Uterus (tissue), 4 donors: ENCODE measurements at places on chromosomes 16 and 17.

DNA sequence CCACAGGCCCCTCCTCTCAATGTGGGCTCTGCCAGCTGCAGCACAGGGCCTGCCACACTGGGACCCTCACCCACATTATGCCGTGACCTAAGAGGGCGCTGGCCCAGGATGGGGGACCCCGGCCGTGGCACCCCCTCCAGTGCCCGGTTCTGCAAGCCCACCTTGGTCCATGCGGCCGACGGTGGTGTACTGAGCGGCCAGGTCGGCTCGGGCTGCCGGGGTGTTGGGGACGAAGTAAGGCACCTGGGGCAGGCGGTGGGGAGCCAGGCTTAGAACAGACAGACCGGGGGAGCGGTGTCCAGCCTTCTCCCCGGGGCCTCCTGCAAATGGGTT lies 6.5 kb downstream of the SGSH start:
- DNase-seq: no peak

GRCh38 chr17:82890339-82890730 lies 50.5 kb upstream of the ZNF750 start:
- no peak for DNase-seq

DNA sequence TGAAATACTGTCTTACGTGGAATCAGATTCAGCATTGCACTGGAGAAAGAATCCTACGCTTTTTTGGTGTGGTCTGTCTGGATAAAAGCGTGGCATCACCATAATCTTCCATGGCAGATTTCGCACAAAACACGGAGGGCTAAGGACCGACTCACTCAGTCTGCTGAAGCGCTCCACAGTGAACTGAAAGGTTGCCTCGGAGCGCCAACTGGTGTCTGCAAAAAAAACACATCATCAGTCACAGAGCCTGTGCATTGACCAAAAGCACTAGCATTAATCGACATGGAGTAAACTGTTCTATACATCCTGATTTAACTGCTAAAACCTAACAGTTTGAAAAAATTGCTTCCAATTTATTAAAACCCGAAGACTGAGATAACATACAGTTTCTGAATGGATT lies 40.5 kb downstream of the USP7 start:
- no peak for DNase-seq

GRCh38 chr17:6591599-6592158 lies 35.3 kb upstream of the PITPNM3 start:
- no peak for DNase-seq

GRCh38 chr17:45745601-45746494 lies 38.3 kb upstream of the CRHR1 start:
- no peak for DNase-seq

GRCh38 chr17:72393553-72393952 lies 272.7 kb downstream of the SOX9 start:
- DNase-seq: no peak

DNA sequence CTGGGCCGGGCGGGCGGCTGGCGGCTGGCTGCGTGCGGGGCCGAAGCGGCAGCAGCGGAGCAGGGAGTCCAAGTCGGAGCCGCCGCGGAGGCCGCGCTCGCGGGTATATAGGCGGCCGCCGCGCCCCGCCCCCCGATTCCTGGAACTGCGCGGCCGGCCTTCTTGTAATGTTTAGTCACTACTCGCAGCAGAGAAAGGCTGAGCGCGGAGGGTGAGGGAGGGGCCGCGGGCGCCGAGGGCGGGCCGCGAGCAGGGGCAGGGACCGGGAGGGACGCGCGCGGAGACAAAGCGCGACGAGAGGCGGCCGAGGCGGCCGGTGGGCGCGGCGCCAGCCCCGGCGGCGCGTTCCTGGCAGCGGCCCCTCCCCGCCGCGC lies at the start of gene SOCS3:
SOCS3 (minus strand) TSS at position 81 of the 374 bp plus-strand sequence. CDS start 982 bp downstream, outside the sequence.
- DNase-seq: peak; percentile 94

GRCh38 chr16:54199487-54200160 lies 87.0 kb downstream of the IRX3 start:
- no peak for DNase-seq

DNA sequence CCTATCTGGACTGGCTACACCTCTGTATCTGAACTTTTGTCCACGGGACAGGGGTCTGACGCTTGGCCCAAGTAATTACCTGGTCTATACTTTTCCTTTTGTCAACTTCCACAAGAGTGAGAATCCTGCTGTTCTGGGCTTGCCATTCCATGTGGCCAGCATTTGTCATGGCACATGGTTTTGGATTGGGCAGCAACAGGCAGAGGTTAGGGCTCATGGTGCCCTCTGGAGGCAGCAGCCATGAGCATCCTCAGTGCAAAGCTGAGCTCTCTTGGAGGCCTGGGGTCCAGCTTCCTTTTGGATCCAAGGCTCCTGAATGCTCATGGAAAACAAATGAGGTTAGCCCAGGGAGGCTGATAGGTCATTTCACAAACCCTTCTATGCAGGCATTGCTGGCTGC lies 7.5 kb upstream of the EDC4 start:
- no peak for DNase-seq

DNA sequence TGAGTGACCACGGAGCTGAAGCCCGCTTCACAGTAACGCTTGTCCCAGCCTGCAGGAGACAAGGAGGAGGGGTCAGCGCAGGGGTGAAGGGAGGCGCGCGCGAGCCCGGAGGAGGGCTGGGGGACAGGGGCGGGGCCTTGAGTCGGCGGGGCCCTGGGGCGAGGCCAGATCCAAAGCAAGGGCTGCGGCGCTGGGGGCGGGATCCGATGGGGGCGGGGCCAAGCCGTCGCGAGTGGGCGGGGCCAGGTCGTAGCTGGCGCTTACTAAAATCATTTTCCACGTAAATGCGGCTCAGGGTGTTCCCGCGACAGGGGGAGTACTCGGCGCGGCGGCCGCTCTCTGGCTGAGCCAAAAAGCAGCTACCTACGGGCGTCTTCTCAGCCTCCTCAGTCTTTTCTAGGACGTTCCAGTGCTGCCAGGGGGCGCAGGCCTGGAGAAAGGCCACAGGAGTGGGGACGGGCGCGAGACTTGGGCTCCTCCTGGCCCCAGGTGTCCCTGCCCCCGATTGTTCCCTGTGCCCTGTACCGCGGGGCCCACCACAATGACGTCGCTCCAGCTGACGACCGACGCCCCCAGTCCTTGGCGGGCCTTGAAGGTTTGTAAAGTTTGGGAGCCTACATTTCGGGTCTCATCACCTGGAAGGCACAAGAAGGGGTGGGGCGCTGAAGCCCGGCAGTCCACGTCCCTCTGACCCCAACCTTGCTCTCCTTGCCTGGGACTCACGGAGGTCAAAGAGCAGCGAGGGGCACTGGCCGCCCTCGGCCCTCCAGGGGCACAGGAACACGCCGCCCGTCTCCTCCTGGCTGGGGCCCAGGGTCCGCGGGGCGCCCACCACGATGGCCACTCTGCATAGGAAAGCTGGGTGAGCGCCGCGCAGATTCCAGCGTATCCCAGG lies 3.9 kb downstream of the ITGA2B start:
- peak; percentile 89 for DNase-seq

DNA sequence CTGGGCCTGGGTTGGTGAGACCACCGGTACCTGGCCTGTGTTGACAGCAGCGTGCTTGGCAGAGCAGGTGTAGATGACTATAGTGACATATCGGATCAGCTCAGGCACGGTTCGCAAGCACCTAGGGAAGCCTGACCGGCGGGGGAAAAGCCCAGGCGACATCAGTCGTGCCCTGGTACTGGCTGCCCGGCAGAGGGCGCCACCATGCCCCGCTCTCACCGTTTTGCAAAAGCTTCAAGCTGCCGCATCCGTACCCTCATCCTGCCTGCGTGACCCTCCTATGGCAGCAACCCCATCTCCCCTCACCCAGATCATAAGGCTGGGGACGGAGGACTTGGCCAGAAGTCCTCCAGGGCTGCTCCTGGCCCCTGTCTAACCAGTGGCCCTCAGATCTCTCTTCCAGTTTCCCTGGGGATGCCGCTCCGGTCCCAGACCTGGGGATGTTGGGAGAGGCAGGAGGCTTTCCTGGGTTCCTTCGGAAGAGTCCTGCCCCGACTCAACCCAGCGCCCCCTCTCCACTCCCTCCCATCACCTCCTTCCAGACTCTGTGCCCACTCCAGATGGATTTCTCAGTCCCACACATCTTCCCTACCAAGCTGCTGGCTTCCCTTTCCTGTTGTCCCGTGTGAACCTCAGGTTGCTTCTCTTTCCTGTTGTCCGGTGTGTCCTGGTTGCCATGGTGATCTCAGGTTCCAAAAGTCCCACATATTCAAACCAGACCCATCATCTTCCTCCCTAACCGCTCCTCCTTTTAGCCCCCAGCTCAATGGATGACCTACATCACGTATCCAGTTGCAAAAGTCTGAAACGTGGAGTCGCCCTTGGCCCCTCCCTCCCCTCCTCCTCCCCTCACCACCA lies 13.7 kb downstream of the ALOX12B start:
- DNase-seq: peak; percentile 52

DNA sequence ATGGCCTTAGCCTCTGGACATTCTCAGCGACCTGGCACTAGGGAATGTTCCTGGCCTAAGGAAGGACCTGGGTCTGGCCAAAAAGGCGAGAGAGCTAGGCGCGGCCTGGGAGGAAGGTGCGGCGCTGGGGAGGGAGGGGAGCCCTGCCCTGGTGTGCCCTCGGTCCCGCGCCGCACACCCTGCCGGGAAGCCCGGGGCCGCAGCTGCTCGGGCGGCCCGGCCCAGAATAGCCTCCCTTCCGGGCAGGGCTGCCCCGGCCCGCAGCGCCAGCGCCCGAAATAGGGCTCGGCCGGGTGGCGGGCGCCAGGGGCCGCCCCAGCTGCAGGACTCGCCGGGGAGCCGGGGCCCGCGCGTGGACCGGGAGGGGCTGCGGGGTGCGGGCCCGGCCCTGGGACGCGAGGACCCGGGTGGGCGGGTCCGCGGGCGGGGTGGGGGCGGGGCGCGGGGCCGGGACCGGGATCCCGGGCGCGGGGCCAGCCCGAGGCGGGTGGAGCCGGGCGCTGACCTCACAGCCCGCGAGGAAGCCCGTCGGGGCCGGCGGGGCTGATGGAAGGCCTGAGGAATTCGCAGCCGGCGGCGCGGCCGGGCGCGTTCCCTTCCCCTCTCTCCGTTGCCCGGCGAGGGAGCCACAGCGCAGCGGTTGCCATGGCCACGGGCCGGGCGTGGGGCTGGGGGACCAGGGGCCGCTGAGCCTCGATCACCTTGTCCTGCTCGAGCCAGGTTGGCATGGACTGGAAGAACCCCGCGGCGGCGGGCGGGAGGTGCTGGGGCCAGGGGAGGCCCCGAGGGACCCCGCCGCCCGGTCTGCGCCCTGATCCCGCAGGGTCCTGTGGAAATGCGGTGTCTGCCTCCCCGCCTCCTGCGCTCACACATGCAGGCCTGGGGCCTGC lies 18.1 kb downstream of the SOCS3 start:
- peak; percentile 77 for DNase-seq

GRCh38 chr16:19116711-19117449 lies 3.1 kb downstream of the ITPRIPL2 start:
- no peak for DNase-seq

DNA sequence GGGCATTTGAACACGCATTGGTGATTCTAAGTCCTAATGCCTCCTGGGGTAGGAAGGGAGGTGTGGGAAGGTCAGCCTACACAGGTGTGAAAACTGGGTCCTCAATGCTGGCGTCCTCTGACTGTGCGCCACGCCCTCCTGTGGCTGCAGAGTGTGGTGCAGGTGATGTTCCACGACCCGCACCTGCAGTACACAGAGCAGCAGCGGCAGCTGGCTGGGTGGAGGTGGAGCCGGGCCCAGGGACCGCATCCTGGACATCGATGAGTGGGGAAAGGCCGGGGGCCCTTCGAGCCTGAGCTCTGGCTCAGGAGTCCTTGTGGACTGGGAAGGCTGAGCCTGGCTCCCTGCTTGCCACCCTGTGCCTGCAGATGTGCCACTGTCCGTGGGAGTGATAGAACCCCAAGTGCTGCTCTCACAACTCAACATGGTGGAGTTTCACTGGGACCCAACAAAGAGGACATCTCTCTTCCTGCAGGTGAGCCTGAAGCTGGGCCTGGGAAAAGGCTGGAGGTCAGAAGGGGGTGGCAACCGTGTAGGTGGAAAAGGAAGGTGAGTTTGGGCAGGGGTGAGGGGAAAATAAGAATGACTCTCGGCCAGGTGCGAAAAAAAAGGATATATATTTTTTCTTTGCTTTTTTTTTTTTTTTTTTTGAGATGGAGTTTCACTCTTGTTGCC lies 14.0 kb upstream of the STAC2 start:
- no peak for DNase-seq

- no peak for DNase-seq
These were observed 56.7 kb downstream of the TANGO6 start for GRCh38 chr16:68900009-68900408.

- DNase-seq: no peak
These were observed 103.8 kb downstream of the TRIM37 start for GRCh38 chr17:59002848-59003247.

GRCh38 chr17:3964203-3965117 lies at the start of gene ATP2A3:
TSS of gene ATP2A3 (minus strand) at chr17:3964437. CDS start at chr17:3964291, 146 bp downstream.
- DNase-seq: no peak

- DNase-seq: no peak
These were observed 13.5 kb upstream of the MYH10 start for GRCh38 chr17:8643855-8644506.

GRCh38 chr16:53848277-53848942 lies 144.5 kb downstream of the FTO start:
- no peak for DNase-seq

DNA sequence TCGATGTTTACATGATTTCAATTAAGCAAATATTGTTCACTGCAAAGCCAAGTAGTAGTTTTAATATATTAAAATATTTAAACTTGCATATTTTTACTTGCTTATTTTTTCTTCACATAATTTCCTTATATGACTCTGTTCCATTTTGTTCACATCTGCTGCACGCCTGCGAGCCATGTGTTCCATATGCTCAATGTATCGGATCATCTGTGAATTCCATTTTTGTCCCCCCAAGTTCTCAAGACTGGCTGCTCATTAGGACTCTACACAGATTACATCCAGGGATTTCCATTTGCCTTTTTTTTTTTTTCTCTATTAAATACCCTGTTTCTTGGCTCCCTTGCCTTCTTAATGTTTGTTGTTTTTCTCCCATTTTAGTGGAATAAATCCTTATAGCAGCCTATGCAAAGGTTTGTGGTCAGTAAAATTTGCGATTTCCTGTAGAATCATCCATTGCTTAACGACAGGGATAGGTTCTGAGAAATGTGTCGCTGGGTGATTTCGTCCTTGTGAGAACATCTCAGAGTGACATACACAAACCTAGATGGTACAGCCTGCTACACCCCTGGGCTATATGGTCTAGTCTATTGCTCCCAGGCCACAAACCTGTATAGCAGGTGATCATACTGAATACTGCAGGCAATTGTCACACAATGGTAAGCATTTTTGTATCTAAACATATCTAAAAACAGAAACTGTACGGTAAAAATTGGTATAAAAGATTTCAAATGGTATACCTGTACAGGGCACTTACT lies 30.2 kb upstream of the TEKT3 start:
- DNase-seq: no peak

DNA sequence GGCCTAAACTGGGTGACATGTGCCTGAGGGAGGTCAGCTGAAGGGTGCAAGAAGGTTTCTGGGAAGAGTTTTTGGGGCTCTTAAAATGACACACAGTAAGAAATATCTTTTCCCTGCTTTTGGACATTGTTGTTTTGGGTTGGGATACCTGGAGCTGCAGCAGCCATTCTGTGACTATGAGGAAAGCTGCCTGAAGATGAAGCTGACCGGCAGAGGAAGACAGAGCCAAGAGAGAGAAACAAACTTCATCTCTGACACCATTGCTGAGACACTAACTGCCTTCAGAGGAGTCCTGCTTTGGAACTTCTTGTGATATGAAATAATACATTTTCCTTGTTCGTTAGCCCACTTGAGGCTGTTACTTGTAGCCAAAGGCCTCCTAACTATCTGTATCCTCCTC lies 8.8 kb upstream of the WNT3 start:
- no peak for DNase-seq

- DNase-seq: no peak
These were observed 30.7 kb upstream of the BAHCC1 start for GRCh38 chr17:81364278-81365147.
